Central memory CD4-positive, alpha-beta T cell (primary cell): ENCODE measurements at places on chromosomes 11 and 22.

- no peak for DNase-seq
Observed at GRCh38 chr11:60498399-60498798, 5.8 kb downstream of the MS4A12 start.

DNA sequence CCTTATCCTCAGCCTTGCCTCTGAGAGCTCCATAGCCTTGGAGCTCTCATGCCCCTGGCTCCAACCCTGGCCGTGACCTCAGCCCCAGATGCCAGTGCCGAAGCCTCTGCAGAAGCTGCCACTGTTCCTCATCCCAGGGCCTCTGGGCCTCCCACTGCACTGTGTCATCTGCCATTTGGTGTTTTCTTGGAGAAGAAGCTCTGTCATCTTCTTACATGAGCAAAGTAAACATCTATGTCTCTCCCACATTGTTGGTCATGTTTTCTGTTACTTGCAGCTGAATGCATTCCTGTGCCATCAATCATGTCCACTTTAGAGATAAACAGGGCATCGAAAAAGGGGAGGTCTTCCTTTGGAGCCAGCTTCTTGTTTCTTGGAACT, 45.0 kb upstream of the FTH1 start:
- no peak for DNase-seq

DNA sequence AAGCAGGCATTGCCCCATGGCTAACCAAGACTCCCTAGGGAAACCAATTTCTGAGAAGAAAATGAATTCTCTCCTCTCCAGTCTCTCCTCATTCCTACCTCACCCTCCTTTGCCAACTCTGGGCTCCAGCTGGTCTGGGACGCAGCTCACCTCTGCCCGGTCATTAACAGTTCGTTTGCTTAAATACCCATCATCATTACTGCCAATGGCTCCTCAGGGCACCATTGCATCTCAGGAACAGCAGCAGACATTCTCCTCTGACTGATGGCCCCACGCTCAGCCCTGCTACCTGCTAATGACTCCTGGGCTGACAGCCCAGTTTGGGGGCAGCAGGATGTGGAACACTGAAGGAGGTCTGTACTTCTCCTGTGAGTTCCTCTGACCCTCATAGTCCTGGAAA, 462.0 kb downstream of the INSC start:
- no peak for DNase-seq

DNA sequence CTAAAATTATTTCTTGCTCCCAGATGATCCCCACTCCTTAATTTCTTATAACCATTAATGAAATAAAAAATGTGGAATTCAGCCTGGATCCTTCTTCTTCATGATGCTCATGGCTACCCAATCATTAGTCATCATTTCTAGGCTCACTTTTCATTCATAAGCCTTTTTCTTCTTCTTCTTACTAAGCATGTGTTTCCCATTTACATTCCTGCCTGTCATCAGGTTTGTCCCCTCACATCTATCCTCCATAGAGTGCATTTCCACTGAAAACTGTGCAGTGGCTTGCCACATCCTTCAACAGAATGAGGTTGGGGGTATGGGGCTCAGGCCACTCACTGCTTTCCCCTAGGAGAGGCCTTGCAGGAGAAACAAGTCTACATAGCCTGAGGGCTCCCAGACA, 35.8 kb upstream of the NTM start:
- DNase-seq = no peak

- peak; percentile 52 for DNase-seq
Observed at GRCh38 chr11:1336836-1337646, 27.6 kb upstream of the TOLLIP start.

DNA sequence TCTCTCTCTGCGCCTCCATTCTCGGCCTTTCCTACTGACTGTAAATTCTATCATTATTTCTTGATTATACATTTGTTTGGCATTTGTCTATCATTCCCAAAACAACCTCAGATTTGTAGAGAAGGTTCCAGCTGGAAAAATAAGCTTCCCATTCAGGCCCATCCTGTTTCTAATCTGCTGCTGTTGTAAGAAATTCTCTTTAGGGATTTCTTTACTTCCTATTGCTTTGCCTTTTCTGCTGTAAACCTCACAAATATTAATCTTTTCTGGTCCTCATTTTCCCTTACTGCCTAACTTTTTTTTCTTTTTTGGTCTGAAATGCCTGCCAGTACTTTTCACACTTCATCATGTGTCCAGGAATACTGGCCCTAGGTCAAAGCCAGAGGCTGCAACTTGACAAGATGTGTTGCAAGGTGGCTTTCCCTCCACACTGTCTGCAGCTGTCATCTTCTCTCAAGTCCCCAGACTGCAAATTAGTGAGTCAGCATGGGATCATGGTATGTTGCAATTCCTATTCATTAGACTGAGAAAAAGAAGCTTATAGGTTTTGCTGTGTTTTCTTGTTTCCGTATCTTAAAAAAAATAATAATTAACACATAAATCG, 858.7 kb upstream of the CHORDC1 start:
- DNase-seq = no peak

DNA sequence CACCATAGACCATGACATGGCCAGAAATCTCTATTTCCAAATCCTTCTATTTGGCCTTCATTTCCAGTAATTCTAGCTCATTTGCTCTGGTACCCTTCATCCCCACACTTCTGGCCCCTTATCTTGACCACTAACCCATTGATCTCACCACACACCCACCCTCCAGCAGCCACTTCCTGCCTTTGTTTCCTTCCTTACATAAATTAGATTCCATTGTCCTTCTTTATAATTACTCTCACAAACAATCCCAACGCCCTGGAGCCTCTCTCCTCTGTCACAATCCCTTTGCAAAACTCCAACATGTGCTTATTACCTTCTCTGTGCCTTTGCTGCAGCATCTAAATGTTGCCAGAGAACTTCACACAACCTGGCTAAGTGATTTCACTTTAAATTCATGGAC, 14.8 kb downstream of the APLNR start:
- no peak for DNase-seq

GRCh38 chr11:87281496-87281895, 243.8 kb downstream of the TMEM135 start:
- DNase-seq = no peak

DNA sequence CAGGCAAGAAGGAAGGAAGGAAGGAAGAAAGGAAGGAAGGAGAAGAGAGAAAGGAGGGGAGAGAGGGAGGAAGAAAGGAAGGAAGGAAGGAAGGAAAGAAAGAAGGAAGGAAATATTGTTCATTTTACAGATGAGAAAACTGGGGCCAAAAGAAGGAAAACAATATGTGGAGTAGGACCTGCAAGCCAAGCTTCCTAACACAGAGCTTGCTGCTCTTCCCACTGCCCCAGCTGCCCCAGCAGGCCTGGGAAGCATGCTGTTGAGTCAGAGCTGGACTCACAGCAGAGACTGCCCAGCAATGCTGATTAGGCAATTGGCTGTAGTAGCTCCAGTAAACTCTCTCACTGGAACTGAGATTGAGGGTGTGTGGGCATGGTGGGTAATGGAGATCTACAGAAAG, 42.6 kb upstream of the SMCO4 start:
- no peak for DNase-seq

GRCh38 chr22:37855462-37855861, 6.2 kb downstream of the EIF3L start:
- DNase-seq = no peak
